ENCODE measurements at places on chromosomes 5 and 9.

DNA sequence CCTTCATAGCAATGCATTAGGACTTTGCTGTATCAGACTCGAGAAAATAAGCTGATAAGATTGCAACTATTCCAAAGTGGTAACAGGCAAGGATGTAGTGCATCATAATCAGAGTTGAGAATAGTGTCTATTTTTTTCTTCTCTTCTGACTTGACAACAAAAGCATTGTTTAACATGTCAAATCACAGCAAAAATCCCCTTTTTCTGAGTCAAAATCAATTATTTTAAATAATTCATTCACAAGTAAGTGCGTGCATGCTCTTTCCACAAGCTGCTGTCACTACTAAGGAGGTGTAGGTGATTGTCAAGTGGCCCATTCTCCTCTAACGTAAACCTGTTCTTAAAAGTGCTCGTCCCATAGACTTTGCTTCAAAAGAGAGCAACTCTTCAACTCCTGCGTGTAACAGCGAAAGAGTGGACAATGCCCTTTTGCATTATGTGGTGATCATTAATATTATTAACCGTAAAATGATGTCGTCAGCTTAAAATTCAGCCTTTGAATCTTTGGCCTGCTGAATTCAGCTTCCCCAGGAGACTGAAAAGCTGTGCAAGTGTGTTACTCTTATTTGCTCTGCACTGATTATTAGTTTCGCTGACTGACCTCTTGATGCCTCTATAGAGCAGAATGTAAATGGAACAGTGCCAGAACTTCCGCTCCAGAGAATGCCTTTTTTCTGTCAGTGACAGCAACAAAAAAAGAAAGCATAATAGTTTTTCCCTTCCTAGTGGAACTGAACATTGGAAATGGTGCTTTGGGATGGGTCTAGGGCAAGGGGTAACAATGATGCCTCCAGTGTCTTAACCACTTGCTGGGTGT is 680.8 kb upstream of the SEMA6A start:
- DNase-seq = no peak

- DNase-seq = no peak
Measured at GRCh38 chr5:78483809-78484521, 123.5 kb downstream of the SCAMP1 start.

DNA sequence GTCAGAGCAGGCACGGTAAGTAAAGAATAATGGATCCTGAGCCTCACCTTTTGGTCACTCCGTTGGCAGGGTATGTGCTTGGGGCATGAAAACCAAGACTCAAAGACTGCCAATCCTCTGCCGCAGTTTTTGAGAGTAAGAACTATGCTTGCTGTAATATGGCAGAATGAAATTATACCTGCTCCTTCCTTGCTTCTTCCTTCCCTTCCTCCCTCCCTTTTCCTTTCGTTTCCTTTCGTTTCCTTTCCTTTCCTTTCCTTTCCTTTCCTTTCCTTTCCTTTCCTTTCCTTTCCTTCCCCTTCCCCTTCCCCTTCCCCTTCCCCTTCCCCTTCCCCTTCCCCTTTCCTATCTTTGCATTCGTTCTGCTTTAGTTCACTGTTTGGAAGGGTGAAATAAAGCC is 43.9 kb downstream of the SH3GL2 start:
- no peak for DNase-seq

- DNase-seq = no peak
Measured at GRCh38 chr9:29697011-29697410, 2123.7 kb upstream of the C9orf72 start.

DNA sequence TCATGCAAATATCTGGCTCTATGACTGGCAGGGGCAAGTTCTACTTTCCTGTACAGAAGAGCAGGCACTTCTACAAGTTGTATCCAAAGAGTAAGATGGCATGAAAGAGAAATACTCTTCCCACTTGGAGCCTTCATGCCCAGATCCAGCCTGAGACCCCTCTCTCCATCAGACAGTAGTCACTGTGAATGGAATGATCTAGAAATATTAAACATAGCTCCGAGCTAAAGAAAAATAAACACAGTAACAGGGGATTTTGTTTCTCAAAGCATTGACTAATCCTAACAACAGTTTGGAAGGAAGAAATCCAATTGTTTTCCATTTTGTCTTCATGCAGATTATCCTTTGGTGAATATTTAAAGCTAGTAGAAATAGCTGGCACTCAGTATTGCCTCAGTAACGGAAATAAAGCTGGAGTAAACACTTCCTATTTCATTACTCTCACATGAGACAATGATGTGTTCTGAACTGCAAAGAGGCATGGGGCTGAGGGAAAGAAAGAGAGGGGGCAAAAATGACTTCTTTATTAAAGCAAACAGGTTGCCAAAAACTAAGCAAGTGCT is 100.0 kb downstream of the SEMA5A start:
- no peak for DNase-seq

DNA sequence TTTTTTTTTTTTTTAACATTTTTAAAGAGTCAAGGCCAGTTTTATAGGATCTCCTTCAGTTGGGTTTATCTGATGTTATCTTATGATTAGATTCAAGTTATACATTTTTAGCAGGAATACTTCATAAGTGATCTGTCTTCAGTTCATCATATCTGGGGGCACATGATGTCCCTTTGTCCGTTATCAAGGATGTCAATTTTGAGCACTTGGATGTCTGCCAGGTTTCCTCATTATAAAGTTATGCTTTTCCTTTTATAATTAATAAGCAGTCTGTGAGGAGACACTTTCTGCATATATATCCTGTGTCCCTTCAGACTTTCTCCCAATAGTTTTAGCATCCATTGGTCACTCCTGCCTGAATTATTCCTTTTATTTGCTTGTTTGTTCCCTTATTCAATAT is 11.8 kb downstream of the HDHD3 start:
- no peak for DNase-seq

GRCh38 chr9:72150127-72150526 is 887 bp downstream of the GDA start:
- DNase-seq = no peak

DNA sequence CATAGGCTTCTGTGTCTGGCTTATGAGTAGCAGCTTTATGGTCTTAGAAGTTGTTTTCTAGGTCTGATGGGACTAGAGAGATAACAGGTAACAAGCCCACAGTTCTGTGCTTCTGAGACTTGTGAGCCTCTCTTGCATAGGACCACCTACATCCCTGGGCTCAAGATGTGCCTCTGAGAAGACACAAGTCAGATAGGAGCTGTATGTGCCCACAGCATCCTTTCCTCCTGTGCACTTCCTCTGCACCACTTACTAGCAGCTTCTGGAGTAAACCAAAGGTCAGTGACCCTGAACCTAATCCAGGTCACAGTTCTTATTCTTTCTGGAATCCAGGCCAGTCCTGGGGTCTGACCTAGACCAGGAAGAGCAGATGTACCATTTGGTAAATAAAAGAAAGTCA is 40.0 kb downstream of the GALNT10 start:
- no peak for DNase-seq

DNA sequence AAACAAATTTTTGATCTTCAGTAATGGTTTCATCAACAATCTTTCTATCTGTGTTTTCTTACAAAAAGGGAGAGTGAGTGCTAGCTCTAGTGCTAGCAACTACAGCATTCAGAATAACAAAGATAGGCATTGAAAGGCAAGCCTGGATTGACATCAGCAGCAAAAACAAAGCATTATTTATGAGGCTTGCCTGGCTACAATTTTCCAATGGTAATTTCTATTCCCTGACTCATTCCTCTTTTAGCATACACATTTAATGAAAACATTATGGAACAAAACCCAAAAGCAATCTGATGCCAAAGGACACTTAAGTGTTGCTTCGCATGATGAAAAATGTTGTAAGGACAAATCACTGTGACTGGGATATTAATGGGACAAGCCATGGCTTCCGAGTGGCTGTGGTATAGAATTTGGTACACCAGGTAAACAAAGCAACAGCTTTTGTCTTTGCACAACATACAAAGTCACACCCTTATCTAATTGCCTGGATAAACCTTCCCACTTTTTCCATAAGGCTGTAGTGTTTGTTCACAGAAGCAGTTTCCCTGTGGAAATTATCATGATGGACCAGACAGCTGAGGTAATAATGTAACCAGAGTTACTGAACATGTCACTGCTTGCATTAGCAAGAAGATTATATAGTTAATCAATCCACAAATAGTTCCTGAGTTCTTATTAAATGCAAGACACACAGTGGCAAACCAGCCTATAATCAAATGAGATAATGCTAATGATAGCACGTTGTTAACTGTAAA is 179.8 kb upstream of the EDIL3 start:
- DNase-seq = no peak

DNA sequence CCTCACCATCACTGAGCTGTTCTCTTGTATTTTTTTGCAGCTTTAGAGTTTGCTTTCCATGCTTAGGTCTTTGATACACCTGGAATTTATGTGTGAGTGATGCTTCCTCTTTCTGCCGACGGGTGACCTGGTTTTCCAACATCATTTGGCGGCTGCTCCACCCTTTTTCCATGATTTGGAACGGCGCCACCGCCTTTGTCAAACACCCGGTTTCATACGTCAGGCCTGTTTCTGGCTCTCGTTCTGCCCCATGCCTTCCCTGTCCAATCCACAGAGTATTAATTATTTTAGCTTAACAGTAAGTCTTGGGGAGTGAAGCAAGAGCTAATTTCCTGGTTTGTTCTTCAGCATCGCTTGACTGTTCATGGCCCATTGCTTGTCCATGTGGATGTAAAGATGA is 30.2 kb downstream of the CACNA1B start:
- DNase-seq = no peak

- DNase-seq = peak; percentile 14
Measured at GRCh38 chr5:163504079-163504931, 1.1 kb upstream of the MAT2B start.

DNA sequence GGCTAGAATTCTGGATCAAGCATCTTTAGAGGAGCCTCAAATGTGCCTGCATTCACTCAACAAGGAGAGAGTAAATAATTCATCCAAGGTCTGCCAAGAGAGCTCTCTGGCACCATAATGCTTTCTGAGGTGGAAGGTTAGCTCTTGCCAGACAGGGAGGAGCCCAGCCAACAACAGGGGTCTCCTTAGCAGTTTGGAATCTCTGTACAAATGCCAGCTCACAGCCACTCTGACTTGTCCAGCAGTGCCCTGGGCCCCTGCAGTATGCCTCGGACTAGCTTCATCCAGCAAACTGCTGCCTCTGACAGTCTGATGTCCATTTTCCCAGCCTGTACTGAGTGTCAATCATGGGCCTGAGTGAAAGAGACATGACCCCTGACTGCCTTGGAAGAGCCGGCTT is 127.2 kb upstream of the SLC44A1 start:
- no peak for DNase-seq

- no peak for DNase-seq
Measured at GRCh38 chr5:120463006-120463680, 957 bp upstream of the PRR16 start.

DNA sequence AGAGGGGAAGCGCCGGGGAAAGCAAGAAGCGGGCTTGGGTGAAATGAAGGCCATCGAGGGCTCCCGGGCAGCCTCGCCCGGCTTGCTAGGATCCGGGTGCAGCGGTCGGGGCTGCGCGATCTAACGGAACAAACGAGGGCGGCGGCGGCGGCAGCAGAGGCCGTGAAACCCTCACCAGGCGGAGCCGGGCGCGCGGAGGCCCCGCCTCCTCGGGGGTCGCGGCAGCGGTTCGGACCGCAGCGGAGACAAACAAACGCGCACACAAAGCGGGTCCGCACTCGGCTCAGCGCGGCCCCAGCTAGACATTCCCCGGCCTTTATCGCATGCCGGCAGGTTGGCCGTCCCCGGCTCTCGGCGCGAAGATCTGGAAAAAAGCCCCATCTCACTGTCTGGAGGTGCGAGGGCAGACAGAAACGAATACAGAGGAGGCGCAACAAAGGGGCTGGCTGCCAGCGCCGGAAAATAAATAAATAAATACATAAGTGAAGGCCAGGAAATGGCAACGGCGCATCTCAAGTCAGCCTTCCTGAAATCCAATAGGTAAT is 10.5 kb upstream of the TRIM36 start:
- peak; percentile 39 for DNase-seq

- DNase-seq = peak; percentile 81
Measured at GRCh38 chr9:89661956-89662717, 57.3 kb downstream of the GADD45G start.

- DNase-seq = peak; percentile 56
Measured at GRCh38 chr5:72817076-72817481, 618 bp downstream of the TNPO1 start.

DNA sequence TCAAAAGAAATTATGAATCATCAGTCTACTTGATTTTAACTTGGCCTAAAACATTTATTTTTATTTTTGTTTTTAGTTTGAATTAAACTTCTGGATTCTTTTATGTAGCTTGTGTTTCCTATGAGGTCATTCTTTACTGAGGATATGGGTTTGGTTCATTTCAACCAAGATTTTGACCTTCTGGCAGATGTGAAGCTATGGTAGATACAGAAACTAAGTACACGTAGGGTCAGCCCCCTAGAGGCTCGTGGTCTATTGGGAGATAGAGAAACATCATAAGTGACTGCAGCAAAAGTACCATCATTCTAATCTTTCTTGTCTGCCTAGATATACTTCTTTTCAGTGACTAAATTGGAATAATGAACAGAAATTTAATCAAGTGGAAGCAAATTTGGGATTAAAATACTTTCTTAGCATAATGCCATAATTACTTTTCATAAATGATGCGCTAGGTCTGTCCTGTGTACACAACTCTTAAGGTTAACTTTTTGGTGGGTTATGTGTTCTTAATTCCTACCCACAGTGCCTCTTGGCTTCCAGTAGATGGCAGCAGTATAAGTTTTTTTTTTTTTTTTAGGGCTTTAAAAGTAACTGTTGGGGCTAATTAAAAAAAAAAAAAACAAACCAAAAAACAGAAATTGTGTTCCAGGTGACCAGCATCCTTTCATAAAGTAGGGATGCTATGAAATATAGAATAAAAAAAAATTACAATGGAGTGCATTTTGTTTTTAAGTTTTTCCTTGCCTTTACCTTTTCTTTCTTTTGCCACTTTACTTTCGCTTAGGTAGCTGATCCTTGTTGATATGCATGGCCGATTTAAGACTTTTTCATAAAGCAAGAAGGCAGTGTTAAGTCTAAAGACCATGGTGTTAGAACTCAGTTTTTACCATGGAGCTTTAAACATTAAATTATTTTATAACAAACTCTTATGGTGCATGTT is 49.9 kb downstream of the LRRTM2 start:
- peak; percentile 7 for DNase-seq

GRCh38 chr5:68648944-68649857 is 433.6 kb downstream of the PIK3R1 start:
- no peak for DNase-seq

- peak; percentile 45 for DNase-seq
Measured at GRCh38 chr5:55234121-55234700, 803 bp upstream of the CCNO start.
